ENCODE measurements at places on chromosomes 6 and 20.

- DNase-seq = no peak
These were observed 113.8 kb downstream of the SYCP2 start for GRCh38 chr20:59819496-59820203.

DNA sequence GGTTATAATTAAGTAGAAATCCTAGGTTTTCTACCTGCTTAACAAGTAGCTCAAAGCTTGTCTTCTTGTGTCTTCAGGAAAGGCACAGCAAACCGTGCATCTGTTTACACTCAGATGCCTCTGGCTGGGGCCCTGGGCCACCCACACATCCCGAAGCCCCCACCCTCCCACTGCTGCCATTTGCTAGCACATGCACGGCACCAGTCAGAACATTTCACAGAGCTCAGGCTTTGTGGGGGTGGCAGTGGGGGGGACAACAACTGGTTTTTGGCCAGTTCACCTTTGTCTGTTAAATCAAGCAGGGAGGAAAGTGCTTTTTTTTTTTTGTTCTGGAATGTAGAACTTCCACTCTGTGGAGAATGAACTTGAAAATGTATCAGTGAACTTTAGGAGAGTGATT lies 77.7 kb downstream of the LINC00237 start:
- DNase-seq = no peak

- DNase-seq = peak; percentile 93
These were observed 613 bp upstream of the DLL1 start for GRCh38 chr6:170291271-170292110.

- no peak for DNase-seq
These were observed 46.2 kb downstream of the MAN1A1 start for GRCh38 chr6:119303164-119303887.

DNA sequence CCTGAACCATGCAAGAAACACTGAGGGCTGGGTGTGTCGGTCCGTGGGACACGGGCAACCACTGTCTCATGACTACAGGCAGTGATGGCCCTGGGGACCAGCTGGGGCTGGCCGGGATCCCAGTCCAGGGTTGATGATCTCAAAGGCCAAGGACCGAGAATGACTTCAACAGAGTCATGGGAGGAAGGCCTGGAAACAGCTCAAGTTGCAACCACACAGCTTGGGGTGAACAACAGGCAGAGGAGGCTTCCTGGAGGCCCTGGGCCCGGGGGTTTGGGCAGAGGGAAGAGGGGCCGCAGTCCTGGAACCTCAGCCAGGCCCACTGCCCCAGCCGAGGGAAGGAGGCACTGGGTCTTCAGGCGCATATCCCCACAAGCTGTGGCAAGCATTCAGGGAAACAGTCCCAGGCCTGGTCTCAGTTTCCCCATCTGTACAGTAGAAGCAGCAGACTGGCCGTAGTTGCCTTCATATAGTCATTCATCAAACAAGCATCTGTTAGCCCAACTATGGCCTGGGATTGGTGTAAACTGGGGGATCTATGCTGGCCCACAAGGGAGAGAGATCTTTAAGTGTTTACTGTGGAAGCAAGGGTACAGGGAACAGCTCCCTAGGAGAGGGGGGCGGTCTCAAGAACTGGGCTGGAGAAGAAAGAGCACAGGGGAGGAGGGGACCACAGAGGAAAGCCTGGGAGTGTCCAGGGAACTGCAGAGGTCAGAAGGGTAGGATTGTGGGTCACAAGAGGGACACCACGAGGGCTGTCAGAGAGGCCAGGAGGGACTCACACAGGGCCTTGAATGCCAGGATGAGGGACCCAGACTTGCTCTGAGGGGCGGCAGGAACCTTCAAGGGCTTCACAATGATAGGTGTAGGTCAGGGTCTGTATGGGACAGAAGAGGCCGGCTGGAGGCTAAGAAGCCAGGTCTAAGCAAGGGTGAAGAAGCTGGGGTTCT lies 2.1 kb downstream of the MYL9 start:
- DNase-seq = no peak

- DNase-seq = no peak
These were observed 19.2 kb downstream of the SPTLC3 start for GRCh38 chr20:13028001-13028400.

GRCh38 chr20:5975778-5976177 lies 25.3 kb downstream of the MCM8 start:
- no peak for DNase-seq

GRCh38 chr6:12328701-12329100 lies 38.5 kb downstream of the EDN1 start:
- DNase-seq = no peak

GRCh38 chr6:135860361-135860760 lies 8.9 kb downstream of the PDE7B start:
- DNase-seq = no peak

GRCh38 chr20:38723017-38723847 lies 1.1 kb upstream of the SLC32A1 start:
- DNase-seq = peak; percentile 61

DNA sequence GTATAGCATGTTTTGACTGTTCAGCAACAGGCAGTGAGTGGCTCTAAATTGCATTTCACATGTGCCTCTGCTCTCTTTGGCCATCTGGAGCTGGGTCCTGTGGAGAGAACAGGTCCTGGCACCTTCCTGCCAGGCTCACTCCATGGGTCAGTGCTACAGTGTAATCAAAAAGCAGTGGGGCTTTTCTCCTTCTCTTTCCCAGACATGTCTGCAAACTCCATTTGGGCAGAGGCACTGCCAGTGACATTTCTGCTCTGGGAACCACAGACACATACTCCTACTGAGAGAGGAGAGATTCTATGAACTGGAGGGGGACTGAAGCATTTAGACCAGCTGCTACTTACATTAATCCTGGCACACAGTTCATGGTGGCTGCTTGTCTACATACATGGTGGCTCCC lies 68.3 kb upstream of the TRAF3IP2 start:
- DNase-seq = no peak

DNA sequence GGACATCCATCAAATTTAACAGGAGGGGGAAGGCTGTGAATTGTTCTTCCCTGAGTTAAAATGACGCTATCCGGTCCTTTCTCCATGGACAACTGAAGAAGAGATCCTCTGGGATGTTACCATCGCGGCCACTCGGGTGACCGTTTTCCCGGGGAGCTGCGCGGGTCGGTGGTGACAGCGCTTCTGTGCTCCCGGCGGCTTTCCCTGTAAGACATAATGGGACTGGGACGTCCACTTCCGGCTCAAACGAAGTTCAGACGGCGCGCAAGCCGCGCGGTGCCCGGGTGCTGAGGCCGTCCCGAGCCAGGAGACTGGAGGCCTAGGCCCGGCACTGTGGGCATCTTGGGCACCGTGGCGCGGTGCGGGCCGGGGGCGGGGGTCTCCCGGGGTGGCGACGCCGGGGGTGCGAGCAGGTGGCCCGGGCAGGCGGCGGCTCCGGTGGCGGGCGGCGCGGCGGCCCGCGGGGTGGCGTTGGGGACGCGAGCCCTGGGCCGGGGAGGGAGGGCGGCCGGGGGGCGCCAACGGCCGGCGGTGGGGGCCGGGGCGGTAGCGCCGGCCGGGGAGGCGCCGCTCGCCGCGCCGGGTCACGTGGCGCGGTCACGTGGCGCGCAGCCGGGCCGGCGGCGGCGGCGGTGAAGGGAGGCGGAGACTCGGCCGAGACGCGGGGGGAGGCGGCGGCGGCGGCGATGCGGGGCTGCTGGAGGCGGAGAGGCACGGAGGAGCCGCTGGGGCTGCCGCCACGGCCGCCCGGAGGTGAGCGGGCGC lies 63.6 kb downstream of the GTF2H5 start:
- peak; percentile 83 for DNase-seq

- DNase-seq = no peak
These were observed 20.9 kb upstream of the ADGRG6 start for GRCh38 chr6:142280927-142281326.

GRCh38 chr20:55888685-55889084 lies 116.6 kb downstream of the CBLN4 start:
- DNase-seq = no peak

GRCh38 chr6:143074101-143074500 lies 13.4 kb downstream of the AIG1 start:
- DNase-seq = no peak

GRCh38 chr6:113146878-113147277 lies 710.3 kb upstream of the MARCKS start:
- no peak for DNase-seq

GRCh38 chr6:70586114-70586513 lies 19.4 kb downstream of the SDHAF4 start:
- no peak for DNase-seq

GRCh38 chr20:63140514-63141433 lies 75.2 kb downstream of the YTHDF1 start:
- no peak for DNase-seq

DNA sequence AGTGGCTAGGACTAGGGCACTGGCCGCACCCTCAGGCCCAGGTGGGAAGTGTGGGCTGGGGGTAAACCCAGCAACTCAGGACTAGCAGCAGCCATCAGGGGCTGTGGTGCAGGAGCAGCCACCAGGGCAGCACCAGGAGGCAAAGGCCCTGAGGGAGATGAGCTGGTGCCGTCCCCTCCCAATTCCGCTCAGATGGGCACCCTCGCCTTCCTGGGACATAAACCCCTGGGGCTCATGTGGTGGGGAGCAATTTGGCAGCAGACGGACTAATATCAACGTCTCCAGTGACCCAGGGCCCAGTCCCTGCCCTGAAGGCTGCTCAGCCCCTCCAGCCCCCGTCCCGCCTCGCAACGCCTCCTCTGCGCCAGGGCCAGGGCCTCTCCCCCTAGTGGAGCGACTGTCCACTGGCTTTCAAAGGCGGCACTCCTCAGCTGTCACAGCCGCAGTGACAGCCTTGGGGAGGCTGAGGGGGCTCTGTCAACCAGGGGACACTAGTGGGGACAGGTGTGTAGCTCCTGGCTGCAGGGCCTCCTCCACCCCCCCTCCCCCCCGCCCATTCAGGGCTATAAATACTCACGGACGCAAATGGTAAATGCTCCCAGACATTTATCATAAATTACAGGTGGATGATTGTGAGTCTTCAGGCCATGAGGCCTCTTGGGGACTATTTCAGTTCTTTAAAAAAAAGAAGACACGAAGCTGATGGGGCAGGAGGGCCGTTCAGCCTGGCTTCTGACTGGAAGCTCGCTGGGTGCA lies 349.9 kb downstream of the ZFAND3 start:
- DNase-seq = peak; percentile 52

GRCh38 chr6:144767051-144767450 lies 481.9 kb downstream of the UTRN start:
- DNase-seq = no peak

DNA sequence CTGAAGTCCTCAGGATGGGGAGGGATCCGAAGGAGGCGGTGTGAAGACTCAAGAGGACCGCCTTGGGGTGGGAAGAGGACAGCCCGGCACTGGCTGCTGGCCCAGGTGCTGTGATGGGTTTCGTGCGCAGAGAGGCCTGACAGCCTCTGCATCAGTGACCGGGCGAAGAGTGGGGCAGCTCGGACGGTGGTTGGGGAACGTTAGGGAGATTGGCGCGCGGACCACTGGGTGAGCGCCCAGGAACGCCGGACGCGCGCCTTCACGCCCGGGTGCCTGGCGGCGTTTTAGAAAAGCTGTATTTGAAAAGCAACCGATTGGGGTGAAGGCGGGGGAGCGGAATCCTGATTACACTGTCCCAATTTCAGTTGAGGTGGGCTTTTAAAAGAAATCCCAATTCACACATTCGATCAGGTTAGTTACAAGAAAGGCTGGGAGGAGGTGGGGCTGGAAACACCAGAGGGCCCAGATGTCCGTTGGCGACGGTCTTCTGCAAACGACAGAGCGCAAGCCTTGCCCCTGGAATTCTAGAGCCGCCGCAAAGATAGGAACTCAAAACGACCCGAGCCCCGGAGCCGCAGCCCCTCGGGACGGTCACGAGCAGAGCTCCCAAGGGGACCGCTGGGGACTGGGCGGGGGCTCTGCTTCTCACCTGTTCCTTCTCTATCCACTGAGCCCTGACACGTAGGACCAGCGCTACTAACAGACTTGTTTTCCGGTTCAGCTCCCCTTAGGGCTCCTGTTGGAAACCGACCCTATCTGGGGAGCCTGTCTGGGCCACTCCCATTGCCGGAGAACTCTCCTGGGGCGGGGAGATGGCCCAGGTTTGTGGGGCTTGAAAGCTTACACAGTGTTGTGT lies 8.5 kb upstream of the TRIM40 start:
- peak; percentile 77 for DNase-seq

GRCh38 chr6:38086346-38086745 lies 266.8 kb downstream of the ZFAND3 start:
- no peak for DNase-seq

DNA sequence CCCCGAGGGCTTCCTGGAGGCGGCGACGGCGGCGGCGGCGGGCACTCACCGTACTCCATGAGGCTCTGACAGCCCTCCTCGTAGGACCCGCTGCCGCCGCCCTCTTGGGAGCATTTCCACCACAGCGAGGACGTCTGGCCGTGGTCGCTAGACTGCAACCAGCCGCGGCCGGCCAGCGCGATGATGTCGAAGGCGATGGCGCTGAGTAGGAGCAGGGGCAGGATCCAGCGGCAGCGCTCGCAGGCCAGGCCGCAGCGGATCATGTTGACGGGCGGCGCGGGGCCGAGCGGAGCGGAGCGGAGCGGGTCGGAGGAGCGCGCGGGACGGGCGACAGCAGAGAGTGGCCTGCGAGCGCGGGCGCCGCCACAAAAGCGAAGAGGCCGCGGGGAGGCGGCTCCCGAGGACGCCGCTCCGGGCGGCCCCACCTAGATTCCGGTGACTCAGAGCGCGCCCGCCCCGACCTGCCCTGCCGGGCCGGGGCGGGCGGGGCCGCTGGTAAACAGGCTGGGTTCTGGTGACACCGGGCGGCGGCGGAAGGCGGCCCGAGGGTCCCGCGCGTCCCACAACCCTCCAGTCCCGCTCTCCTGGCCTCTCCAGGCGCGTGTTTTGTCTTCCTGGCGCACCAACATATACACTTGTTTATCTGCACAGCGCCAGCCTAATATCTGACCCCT lies at the start of gene PERP:
PERP (minus strand) TSS at position 342 of the 674 bp plus-strand sequence; CDS start at position 263, 79 bp downstream.
- DNase-seq = peak; percentile 66

GRCh38 chr20:50398471-50398820 lies 111.7 kb upstream of the PTPN1 start:
- DNase-seq = no peak

DNA sequence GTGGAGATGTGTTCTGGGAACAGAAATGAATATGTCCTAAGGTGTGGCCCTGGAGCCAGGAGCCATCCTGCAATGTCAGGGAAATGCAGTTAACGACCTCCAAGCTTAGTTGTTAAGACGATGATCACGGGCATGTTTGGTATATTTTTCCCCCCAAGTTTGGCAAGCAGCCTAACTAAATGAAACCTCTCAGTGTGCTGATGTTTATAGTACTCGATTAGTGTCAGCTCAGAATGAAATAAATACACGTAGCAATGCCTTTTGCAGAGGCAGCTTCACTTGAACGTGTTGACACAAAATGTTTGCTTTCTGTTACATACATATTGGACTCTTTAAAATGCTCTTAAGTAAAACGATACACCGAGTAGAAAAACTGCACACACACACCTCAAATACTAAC lies 76.2 kb upstream of the OLIG3 start:
- no peak for DNase-seq

- no peak for DNase-seq
These were observed 11.7 kb upstream of the ID1 start for GRCh38 chr20:31593221-31594001.
